Left ventricle myocardium inferior (tissue), 1 donor: ENCODE measurements at places on chromosomes 12 and 14.

DNA sequence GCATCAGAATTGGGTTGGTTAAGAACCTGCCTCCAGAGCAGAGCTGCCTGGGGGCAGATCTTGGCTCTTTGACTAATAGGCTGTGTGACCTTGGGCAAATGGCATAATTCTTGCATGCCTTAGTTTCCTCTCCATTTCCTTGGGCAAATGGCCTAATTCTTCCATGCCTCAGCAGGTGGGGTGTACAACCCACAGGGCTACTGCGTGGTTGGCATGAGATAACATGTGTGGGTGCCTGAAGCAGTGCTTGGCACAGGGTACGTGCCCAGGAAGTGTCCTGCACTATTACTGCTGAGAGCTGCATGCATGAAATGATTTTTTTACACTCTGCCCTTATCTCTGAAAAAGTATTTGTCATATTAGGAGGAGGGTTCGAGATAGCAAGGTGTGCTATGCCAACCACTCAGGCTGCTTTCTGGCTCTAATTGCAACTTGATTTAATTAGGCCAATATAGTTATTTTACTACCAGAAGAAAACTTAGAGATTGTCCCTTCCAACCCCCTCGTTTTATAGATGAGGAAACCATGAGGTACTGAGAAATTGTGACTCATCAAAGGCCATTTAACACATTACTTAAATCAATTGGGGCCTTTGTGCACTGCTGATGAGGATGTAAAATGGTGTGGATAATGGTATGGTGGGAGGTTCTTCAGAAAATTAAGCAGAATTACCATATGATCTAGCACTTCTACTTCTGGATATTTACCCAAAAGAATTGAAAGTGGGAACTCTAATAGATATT is 161.6 kb upstream of the HIF1A start:
- DNase-seq: no peak

DNA sequence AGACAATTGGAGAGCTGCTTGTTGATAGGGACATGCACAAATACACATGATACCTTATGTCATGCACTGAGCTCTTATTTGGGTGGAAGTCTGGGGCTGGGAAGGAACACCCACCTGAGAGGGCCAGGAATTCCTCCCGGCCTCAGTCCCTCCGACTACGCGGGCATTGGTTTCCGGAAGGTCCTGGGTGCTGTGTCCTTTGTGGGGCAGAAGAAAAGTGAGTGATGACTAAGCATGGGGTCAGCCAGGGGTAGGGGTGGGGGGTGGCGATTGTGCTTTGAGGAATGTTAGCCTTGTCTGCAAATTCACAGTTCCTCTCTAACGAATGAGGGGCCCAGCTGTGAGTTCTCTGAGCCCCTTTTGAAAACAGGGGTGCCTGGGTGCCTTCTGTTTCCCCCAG is 798 bp downstream of the CELA1 start:
- no peak for DNase-seq

DNA sequence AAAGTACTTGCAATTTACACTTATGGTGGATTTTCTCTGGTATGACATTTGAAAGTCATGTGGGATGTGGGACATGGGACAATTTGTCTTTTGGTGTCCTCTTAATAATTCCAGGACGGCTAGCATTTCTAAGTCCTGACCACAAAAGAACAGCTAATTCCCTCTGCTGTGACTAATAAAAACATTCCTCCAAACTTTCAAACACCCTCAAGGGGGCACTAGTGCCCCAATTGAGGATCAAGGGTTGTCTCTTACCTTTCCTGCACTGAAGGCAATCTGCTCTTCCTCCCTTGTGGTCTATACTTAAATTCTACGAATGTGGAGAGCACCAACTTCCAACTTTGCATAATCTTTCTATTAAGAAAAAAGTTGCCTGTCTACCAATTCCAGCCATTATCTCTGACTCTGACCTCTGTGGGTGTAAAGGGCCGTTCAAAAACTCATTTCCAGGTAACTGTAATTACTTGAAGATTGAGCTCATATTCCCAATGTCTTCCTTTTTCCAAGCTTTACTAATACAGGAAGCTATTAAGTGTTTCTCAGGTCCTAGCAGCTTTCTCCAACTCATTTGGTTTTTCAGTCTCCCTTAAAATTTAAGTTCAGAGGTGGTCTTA is 210.2 kb downstream of the PTPRO start:
- no peak for DNase-seq

- no peak for DNase-seq
These were observed 27.7 kb downstream of the WNK1 start for GRCh38 chr12:779745-780734.
